Activated T-helper 1 cell treated with anti-CD3 and anti-CD28 coated beads, Interleukin-12 subunit alpha, Interleukin-12 subunit beta, Interleukin-2, Interleukin-4 antibody, amounts not matched to agents 30 ng/mL and 10 ng/mL and 1 ng/mL, durations not matched to agents 14 hours and 24 hours and 36 hours (primary cell): ENCODE measurements at places on chromosomes 4 and X. TPM values are rescaled to one million over a fixed set of nuclear protein-coding genes. Genes with fewer than 3 reads are reported as not detected.

- DNase-seq, result no peak
- no peaks in the 10 kb centered on the region for H3K36me3 ChIP-seq
- no peaks in the 10 kb centered on the region for H3K27me3 ChIP-seq
- H3K27ac ChIP-seq, result no peak overlapping the region
- H3K4me1 ChIP-seq, result no peaks in the 10 kb centered on the region
Measured at GRCh38 chr4:72243641-72244040, 211.8 kb downstream of the NPFFR2 start.

DNA sequence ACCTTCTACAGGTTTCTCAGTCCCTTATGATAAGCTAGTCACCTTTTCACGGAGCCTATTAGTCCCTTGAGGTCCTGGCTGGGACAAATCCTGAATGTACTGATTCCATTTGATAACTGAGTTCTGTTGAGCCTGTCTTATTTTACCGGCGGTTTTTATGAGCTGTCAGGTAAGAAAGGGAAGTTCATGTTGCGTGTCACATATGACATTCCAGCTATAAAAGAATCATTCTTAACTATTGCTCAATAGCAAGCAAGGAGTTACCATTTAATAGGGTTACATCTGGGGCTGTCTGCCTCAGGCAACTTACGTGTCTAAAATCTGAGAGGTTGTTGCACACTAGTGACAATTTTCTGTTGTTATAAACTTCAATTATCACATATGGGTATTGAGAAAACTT is 394.6 kb downstream of the TECRL start:
- no peak for DNase-seq
- no peak overlapping the region for H3K4me3 ChIP-seq

DNA sequence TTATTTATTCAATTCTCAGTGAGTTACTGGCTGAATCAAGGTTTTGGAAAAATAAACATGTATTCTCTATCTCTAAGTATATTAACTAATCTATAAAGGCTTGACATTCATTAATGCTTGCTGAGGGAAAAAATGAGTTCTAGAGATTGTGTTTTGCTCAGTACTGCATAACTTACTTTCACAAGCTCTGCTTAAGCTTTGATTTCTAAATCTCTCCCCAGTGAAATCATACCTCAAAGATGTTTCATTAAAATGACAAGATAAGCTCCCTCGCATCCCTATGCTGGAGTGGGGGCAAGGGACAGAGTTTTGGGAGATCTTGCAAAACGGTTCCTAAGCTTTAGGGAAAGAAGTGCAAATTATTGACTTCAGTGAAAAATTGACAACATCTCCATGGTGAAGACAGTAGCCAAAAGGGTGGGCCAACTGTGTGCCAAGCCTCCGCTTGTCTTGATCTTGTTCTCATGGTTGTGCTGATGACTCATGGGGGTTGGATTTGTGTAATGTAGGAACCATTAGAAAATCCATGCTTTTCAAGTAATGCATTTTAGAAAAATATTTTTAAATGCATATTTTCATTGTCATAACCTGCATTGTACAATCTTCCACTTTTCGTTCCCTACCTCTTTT is 521.4 kb downstream of the RPA4 start:
- H3K4me1 ChIP-seq, result peaks cover 25% of the 10 kb centered on the region
- no peak overlapping the region for H3K4me3 ChIP-seq
- H3K36me3 ChIP-seq, result peaks cover 3% of the 10 kb centered on the region
- H3K27ac ChIP-seq, result no peak overlapping the region
- no peaks in the 10 kb centered on the region for H3K27me3 ChIP-seq

DNA sequence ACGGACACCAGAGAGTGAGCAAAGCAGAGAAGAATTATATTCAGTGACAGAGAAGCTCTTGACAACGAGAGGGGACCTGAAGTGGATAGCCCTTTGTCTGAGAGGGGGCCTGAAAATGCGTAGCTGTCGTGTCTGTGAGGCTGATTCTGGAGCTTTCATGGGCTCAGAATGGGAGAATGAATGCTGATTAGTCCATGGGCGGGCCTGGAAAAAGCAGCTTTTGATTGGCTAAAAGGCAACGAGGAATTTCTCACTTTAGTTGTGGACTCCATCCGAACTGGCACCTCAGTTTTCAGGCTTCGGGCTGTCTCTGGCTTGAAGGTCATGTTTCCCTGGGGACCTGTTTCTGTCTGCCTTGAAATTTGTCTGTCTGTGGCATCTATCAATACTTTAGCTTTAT is 487.1 kb downstream of the TECRL start:
- no peak for DNase-seq
- no peak overlapping the region for H3K4me3 ChIP-seq
- H3K27me3 ChIP-seq, result no peaks in the 10 kb centered on the region
- no peaks in the 10 kb centered on the region for H3K36me3 ChIP-seq

Gene PABPC5
- total RNA-seq, result not detected in 2 replicates
